ENCODE measurements at places on chromosomes 6 and 20. TPM values are rescaled to one million over a fixed set of nuclear protein-coding genes. Genes with fewer than 3 reads are reported as not detected.

DNA sequence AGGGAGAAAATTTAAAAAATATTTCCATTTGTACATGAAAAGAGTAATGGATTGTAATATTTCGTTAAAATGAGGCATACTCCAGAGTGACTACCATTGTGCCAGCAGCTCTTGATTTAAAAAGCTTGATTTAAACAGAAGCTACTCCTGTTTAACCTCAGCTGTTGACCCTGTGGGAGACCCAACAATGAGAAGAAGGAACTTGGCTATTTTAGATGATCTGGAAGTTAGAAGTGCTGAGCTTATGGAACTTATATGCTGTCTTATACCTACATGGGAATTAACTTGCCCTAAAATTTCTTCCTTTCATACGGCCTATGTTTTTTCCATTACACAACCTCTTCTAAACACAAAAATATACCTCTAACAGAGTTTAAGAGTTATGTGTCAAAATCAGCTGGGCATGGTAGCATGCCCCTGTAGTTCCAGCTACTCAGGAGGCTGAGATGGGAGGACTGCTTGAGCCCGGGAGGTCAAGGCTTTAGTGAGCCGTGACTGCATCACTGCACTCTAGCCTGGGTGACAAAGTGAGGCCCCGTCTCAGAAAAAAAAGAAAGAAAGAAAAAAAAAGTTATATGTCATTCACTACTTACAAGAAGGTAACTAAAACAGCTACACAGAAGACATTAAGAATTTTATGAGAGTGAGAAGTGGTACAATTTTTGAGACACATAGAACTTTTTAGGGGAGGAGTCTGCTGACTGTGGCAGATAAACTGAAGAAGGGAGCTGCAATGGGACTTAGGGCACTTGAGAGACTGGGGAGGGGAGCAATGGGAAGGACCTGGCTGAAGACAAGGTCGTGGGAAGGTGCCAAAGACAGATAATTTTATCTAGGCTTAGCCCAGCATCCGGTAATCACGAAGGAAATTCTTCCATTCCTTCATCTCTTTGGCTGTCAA, 139.9 kb downstream of the MYB start:
- DNase-seq, result no peak

- DNase-seq, result no peak
Measured at GRCh38 chr20:38569747-38570525, 11.1 kb upstream of the ADIG start.

DNA sequence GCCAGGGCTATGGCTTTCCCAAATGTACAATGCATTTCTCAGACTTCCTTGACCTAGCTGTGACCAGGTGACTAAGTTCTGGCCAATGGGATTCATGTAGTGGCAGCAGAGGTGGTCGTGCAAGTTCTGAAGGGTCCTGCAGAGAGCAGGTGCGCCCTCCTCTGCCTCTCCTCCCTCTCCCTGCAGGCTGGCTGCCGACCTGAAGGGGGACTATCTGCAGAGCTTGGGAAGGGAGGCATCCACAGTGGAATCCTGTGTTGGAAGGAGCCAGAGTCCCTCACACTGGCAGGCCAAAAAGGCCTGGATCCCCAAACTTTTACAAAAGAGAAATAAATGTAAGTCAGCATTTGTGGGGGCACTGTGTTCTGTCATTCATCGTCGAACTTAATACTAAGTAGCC, 66.6 kb downstream of the CDH26 start:
- DNase-seq, result no peak

DNA sequence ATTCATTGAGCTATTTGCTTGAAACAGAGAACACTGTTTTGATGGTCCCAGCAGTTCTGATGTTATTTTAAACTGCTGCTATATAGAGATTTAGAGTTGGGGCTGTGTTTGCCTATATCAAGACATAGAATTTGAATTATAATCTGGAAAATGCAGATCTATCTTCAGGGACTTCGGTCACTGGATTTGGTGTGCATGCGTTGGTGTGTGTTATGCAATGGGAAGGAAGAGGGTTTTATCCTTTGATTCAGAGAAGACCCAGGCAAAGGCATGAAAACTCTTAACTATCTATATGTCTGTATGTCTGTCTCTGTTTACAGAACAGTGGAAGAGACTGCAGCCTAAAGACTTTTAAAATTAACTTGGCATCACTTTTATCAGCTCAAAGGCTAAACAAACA, 2.0 kb downstream of the ADGRB3 start:
- DNase-seq, result no peak

DNA sequence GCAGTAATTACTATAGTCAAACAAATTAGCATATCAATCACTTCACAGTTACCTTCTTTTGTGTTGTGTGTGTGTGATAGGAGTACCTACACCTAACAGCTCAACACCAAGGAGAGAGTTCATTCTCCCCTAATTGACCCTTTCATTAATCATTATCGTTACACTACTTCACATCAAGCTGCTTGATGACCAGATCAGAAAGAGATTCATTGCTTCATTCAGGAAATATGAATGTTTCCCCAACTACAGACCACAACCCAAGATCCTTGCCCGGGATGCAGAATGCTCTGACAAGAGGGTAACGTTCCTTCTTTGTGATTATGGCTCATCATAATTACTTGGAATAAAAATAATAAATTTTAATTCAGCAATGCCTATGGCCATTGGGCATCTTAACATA, 132.7 kb downstream of the PKHD1 start:
- no peak for DNase-seq

DNA sequence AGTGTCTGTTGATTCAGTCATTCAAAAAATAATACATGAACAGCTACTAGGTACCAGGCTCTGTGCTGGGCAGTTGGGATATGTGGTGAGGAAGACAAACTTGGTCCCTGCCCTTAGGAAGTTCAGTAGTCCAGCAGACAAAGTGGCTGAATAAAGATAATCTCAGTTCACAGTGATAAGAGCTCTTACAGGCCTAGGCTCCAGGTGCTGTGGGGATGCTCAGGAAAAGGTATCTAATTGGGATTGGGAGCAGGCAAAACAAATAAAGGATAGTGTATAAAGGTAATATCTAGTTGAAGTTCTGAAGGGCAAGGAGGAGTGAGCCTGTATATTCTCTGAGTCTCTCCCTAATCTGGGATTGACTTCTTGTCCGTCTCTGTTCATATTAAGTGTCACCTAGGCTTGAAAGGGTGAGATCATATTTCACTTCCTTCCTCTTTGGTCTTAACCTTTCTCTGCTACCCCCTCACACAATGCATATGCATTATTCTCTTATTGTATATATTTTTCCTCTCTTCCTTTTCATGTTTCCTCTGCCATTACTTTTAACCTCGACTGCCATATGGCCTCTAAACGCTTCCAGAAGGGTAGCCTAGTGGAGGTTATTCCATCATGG, 13.5 kb downstream of the PTPN1 start:
- DNase-seq, result no peak

DNA sequence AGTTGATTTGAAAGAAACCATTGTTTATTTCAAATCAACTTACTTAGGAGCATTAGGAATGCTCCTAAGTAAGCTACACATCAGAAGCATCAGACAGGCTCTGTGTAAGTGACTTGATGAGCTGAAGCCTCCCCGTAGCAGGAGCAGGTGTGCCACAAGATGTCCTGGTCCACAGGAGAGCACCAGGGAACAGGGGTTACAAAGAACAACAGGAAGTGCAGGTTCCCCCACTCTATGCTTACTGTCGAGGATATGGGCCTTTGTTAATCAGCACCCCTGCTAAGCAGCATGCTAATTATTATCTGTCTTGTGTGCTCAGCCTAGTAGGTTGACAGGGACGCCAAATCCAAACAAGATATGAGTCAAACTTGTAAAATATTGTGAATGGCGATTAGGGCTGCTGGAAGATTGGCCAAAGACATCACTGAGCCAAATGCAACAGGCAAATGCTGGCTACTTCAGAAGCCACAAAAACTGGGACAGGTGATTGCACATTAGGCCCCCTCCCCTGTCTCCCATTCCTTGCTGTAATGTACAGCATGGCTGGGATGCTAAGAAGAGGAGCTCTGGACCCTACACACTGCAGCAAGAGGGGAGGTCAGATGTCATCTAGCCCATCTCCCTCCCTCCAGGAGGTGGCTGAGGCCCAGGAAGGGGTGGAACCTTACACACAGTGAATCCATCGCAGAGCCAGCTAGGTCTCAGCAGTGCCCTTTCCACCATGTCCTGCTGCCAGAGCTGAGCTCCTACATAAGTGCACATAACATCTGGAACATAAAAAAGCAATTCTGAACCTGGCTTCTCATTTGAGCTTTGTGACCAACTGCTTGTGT, 939 bp downstream of the TGM3 start:
- no peak for DNase-seq

DNA sequence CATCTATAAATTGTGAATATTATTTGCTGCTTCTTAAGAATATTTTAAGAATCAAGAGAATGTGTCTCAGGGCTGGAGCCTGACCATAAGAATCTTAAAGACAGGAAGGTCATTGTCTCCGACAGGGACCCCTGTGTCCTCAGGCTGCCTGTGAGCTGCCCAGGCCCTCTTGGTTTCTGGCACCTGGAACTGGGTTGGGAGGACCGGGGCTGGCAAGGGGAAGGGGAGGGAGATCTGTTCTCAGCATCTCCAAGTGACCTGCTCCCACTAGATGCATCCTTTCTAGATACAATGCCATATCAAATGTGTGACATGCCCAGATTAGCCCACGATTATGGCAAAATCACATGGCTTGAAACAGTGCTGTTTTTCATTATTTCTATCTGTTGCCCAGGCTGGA, 110.5 kb downstream of the SCML4 start:
- DNase-seq, result no peak

DNA sequence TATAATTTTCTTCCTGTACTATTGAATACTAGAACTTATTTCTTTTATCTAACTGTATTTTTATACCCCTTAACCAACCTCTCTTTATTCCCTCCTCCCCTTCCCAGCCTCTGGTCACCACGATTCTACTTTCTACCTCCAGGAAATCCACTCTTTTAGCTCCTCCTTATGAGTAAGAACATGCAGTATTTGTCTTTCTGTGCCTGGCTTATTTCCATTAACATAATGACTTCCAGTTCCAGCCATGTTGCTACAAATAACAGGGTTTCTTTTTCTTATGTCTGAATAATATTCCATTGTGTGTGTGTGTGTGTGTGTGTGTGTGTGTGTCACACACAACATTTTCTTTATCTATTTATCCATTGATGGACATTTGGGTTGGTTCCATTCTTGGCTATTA, 152.3 kb upstream of the OLIG3 start:
- DNase-seq, result no peak

- DNase-seq, result no peak
Measured at GRCh38 chr20:36543184-36544133, 2.1 kb downstream of the MYL9 start.

DNA sequence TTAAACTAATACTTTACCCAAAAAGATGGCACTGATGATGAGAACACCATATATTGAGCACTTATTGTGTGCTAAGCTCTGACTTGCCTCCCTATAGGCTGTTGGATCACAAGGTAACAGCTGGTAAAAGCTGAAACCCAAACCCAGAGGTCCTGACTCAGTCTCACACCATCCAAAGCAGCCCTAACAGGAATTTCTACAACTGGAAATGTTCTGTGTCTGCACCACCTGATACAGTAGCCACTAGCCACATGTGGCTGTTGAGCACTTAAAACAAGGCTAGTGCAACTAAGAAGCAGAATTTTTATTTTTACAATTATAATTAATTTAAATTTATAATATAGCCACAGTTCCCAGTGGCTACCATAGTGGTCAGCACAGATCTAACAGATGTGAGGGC, 15.6 kb upstream of the MATN4 start:
- DNase-seq, result no peak

DNA sequence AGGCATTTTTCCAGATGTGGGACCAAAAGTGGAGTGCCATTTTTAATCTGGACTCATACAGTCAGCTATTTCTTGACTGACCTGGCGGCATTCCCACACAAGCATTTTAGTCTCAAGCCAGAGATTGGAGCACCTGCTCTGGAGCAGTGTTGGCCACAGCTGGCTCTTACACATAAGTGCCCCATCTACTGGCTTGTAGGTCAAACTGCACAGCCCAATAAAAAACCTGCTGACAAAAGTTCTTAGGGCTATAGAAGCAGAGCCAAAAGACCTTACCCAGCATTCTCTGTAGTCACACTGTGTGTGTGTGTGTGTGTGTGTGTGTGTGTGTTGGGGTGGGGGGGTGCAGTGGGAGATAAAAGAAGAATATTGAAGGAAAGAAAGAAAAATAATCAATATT, 38.6 kb upstream of the SENP6 start:
- DNase-seq, result no peak

GRCh38 chr6:166259296-166259977, 48.8 kb downstream of the PRR18 start:
- no peak for DNase-seq

Gene PTPRA
- 62.0 TPM for total RNA-seq

Gene CEP162
- total RNA-seq, result 5.7 TPM

Gene CTSZ
- 252 TPM for total RNA-seq

Gene HLA-DOA
- total RNA-seq, result not detected
